Endothelial cell of umbilical vein (primary cell): ENCODE measurements at places on chromosomes 11 and 22. TPM values are rescaled to one million over a fixed set of nuclear protein-coding genes. Genes with fewer than 3 reads are reported as not detected.

KCNQ1OT1 gene
- total RNA-seq: 1.5 and 1.8 TPM in 2 replicates

C22orf31 gene
- not detected in 2 replicates for total RNA-seq

FGF3 gene
- total RNA-seq: not detected in 2 replicates

OR10A2 gene
- not detected in 2 replicates for total RNA-seq

FJX1 gene
- 23.7 and 26.6 TPM in 2 replicates for total RNA-seq

SCGB2A2 gene
- not detected in 2 replicates for total RNA-seq
